ENCODE measurements at places on chromosomes 1 and 21.
A peak's percentile ranks its signal among the peaks of the same experiment; 100 is the strongest.

GRCh38 chr1:197399755-197400521 lies 131.9 kb downstream of the CRB1 start:
- peak; percentile 39 for DNase-seq

GRCh38 chr1:244102468-244102867 lies 51.4 kb downstream of the ZBTB18 start:
- DNase-seq = no peak

DNA sequence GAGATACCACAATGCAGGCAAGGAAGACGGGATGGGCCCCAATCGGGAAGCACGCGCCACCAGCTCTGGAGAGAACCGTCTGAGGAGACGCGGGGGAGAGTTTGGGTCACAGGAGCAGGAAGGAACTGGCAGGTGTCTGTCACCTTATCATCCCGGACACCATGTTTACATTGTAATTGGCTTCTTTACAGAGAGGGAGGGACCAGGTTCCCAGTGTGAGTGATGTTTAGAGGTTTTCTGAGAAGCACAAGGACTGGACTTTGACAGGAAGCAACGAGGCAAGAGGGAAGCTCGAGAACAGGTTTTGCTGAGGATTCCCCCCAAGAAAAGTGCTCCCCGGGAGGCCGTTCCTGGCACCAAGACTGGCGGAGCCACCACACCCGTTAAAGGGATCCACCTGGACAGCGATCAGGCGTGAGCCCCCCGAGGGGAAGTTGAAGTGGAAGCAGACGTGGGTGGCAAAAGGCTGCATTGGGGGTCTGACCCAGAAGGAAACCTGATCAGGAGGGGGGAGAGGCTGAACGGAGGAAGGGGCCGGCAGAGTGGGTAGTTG lies 957 bp downstream of the EPS15 start:
- DNase-seq = peak; percentile 52

DNA sequence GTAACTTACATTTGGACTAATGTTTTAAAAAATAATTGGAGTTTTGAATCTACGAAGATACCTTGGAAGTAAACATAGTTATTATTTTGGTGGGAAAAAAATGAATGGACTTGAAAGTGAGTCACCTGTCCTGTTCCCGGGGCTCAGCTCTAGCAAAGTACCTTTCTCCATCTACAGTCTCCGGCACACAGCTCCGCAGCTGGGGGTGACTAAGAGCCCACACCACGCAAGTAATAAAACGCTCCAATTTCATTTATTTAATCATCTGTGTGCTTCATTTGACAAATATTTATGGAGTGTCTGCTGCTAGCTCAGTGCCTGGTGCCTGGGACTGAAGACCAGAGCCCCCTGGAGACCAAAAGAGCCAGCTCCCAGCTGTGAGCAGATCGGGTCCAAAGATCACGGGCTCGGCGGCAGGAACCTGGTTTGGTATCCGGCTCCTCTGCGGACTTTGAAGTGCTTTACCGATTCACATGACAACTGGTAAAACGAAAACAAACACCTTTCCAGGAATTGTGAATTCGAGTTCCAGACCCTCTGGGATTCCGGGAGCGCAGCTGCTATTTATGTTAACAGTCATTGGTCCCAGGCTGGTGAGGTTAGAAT lies 1.7 kb upstream of the RIPK4 start:
- DNase-seq = peak; percentile 15

DNA sequence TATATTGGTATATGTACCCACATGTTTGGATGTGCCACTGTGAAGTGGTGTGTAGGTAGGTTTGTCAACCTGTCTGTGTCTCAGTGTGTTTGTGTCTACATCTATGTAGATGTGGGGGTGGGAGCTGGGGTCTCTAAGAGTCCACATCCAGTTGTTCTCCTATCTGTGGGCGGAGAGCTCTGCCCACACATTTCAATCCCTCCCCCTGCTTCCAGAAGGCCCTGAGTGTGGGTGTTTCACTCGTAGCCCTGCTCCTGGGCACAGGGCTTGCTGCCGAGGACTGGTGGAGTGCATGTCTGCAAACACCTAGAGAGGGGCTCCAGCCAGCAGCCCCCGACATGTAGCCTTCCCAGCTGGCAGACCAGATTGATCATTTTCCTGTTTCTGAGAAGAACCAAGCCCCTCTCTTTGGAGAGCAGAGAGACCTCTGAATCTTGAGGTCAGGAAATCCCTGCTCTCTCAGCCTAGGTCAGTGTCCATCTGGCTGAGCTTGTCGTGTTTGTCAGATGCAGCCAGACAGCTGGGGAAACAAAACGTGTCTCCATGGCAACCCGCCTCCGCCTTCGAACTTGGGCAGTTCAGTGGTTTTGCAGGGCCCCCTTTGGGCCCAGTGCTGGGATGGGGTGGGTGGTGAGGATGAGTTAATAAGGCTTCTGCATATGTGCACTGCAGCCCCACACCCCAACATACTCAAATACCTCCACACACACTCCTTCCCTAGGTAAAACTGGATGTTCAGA lies 31.2 kb upstream of the SYNC start:
- no peak for DNase-seq

DNA sequence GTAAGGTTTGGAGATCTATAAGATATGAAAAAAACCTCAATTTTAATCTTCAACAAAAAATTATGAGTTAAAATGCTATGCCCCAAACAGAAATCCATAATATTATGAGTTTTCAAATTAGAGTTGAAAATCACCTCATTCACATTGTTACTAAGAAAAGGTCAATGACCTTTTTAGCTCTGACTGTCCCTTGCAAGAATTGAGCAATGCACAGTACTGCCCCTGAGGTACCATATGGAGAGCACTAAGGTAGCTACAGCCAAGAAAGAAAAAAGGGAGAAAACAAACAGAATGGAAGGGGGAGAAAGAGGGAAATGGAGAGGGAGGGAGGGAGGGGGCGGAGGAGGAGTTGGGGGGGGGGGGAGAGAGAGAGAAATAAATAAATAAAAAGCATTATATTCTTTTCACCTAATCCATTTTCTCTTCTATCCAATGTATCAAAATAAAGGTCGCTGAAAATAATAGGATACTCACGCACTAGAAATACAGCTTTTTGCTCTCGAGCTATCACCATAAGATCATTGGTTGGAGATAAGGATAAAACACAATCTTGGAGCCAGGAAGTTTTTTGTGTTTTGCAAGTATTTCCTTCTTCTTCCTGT lies 58.8 kb downstream of the RAB3GAP2 start:
- DNase-seq = no peak

DNA sequence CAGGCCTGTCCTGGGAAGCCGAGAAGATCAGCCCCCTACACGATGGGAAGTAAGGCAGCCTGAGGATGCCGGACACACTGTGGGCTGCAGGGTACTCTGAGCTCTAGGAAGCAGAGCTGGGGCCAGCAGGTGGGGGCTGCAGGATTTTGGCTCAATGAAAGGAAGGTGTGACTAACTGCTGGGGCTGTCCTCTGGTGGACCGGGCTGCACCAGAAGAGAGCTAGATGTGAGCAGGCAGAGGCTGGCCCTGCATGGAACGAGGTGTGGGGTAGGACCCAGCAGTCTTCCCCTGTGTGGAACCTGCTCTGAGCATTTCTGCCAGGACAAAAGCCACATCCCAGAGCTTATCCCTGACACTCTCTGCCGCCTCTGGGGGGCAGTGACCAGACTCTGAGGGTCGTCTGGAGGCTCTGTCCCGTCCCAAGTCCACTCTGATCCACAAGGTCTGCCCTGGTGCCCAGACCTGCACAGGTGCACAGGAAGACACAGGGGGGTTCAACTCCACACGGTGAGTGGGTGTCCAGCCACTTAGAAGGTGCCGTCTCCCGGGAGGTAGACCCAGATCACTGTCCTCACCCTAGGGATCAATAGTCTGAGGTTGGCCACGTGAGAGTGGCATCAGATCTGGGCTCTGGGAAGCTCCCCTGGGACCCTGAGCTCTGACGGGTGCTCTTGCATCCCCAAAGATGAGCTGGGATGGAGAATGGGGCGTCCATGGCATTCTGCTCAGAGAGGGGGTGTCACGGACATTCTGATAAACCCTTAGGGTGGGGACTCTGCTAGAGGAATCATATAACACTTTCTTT lies 187.6 kb upstream of the VAMP3 start:
- DNase-seq = no peak

DNA sequence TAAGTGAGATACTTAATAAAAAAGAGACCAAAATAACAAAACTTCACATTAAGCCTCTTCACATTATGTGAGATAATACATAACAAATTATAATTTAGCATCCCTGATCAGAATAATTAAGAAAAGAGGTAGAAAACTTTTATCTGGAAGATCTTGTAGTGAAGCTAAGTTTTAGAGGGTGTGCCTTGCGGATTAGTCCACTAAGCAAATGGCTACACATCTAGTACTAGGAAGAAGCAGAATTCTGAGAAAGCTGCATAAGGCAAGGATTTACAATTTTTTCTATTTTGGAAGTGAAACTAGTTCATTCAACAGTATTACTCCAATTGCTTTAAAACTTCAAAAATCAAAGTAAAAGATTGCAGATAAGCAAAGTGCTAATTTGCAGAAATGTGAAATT lies 3.5 kb downstream of the YOD1 start:
- DNase-seq = no peak

- DNase-seq = no peak
Measured at GRCh38 chr1:178739285-178740045, 14.4 kb downstream of the RALGPS2 start.

GRCh38 chr1:31793086-31793485 lies 22.7 kb downstream of the SPOCD1 start:
- DNase-seq = no peak

DNA sequence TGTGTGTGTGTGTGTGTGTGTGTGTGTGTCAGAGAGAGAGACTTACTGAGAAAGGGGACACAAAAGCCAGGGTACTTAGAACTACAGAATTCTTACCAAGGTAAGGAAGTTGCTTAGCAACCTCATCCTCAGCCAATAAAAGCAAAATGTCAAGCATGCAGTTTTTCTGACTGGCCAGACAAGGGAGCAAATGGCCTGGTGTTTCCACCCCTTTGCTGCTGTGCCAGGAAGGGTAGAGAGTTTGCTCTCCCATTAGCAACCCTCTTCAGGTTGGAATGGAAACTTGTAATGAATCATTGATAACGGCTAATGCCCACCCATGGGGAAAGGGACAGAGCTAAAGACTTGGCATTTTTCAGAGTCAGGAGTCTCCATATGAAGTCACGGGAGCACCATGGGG lies 10.6 kb downstream of the RXRG start:
- DNase-seq = no peak

GRCh38 chr1:2022063-2022770 lies 3.1 kb downstream of the GABRD start:
- DNase-seq = no peak
